Subcutaneous adipose tissue (tissue), 4 donors: ENCODE measurements at places on chromosomes 11 and 22. TPM values are rescaled to one million over a fixed set of nuclear protein-coding genes. Genes with fewer than 3 reads are reported as not detected.

The HPS4 gene
- total RNA-seq, result 32.4 TPM

The TMPRSS13 gene
- not detected for total RNA-seq

The DGCR8 gene
- total RNA-seq, result 27.9 TPM

The ADM gene
- total RNA-seq, result 336 TPM

The MS4A3 gene
- total RNA-seq, result not detected

The NCAM1 gene
- 1.3 TPM for total RNA-seq

The OR52E8 gene
- not detected for total RNA-seq

The IL10RA gene
- 62.1 TPM for total RNA-seq

The POTEH gene
- not detected for total RNA-seq

The POU2AF3 gene
- 4.0 TPM for total RNA-seq

The CSTF3 gene
- total RNA-seq, result 12.1 TPM

The RFPL2 gene
- total RNA-seq, result not detected

The PGA4 gene
- total RNA-seq, result 42.8 TPM

The FHIP1B gene
- total RNA-seq, result 19.2 TPM

The RIC3 gene
- 6.4 TPM for total RNA-seq

The RAG2 gene
- total RNA-seq, result not detected

The CLTCL1 gene
- 18.5 TPM for total RNA-seq

The C11orf87 gene
- total RNA-seq, result not detected

The FAM227A gene
- total RNA-seq, result 0.88 TPM
